ENCODE measurements at places on chromosomes 13 and 19.
A peak's percentile ranks its signal among the peaks of the same experiment; 100 is the strongest.

DNA sequence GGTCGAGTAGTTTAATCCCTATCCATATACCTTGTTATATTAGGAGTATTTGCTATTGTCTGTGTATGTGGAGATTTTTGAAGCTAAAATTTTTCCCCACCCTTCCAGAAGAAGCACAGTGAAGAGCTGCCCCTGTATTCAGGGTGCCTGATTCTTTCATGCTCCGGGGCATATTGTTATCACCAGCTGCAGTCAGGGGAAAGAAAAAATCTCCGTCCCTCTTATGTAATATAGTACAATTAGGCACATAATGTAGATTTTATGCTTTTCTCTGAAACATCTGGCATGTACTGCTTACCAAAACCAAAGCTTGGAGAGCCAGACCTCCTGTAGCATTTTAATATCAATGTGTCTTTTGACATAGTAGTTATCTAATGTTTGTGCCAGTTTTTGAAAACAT is 214.9 kb upstream of the EDNRB start:
- DNase-seq = no peak

DNA sequence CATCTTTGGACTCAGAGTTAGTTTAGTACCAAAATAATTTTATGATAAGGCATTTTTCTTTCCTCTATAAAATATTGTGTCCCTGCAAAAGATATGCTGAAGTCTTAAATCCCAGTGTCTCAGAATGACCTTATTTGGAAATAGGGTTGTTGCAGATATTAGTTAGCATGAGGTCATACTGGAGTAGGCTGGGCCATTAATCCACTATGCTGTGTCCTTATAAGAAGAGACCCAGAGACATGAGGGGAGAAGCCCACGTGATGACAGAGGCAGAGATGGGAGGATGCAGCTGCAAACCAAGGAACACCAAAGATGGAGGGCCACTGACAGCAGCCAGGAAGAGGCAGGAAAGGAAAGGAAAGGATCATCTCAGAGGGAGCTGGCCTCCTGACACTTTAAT is 6.4 kb downstream of the POGLUT2 start:
- DNase-seq = no peak

- DNase-seq = no peak
These were observed 53.2 kb downstream of the ZNF557 start for GRCh38 chr19:7122701-7123100.

DNA sequence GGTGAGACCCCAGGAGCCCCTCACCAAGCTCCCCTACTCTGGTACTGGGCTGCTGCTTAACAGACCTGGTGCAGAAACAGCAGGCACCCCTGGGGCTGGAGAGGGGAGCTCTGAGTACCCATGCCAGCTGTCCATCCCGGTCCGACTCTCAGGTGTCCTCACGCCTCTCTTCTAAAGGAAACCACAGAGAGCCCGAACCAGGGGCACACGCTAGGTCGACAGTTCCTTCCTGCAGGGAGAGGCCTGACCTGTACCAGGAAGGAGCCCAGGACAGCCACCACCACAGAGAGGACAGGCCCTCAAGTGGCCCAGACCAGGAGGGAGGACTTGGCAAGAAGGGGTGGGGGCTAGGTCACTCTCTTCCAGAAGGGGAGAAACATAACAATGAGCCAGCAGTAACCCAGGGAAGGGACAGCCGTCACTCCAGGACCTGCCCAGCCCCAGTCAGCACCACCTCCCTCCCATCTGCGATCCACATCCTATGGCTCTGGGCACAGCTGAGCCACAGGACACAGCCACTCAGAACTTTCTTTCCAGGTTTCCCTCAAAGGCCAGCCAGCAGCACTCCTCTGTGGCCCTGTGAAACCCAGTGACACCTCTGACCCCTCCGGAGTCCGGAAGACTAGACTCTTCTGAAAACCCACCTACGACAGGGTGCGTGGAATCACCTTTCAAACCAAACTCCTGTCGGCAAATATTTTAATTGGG is 13.0 kb upstream of the SLC35E1 start:
- DNase-seq = peak; percentile 26
